ENCODE measurements at places on chromosomes 16 and 17.

GRCh38 chr16:84065536-84066132, 23.0 kb upstream of the SLC38A8 start:
- peak; percentile 48 for DNase-seq

- DNase-seq, result no peak
Observed at GRCh38 chr17:57898487-57899311, 48.9 kb upstream of the MRPS23 start.

GRCh38 chr17:61443475-61443882, 8.7 kb upstream of the TBX4 start:
- no peak for DNase-seq

GRCh38 chr16:30186444-30186781, 3.0 kb downstream of the CORO1A start:
- no peak for DNase-seq

- DNase-seq, result peak; percentile 15
Observed at GRCh38 chr17:15171167-15172047, 93.7 kb downstream of the PMP22 start.

GRCh38 chr17:79008666-79009387, 737 bp downstream of the CANT1 start:
- DNase-seq, result no peak

- DNase-seq, result no peak
Observed at GRCh38 chr16:80265624-80266306, 275.0 kb upstream of the DYNLRB2 start.

DNA sequence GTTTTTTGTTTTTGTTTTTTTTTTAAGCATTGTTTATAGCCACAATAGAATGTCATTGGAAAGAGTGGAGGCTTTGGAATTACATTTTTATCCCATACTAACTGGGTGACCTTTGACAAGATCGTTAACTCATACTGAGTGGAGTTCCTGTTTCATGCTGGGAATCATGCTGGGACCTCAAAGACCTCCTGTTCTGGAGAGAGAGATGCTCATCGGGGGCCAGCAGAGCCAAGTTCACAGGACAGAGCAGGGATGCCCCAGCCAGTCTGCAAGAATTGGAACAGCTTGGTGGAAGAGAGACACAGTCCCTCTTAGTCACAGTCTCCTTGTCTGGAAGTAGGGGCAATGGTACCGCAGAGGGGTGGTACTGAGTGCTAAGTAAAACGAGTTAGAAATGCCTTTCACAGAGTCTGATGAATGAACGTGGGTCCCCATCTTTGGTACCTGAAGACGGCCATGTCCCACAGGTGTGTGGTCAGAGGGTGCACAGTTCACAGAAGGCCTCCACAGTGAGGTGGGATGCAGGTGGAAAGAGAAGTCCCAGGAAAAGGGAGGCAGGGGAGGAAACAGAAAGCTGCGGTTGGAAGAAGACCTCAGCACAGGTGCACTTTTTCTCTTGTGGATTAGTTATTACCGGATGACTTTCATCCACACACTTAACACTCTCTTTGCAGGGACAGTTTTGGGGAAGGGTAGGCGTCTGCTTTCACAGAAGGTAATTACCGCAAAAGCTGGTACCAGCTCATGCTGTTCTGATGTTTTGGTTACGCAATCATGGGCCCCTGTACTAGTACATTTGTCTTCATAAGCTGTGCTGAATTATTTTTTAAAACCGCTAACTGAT, 147.8 kb downstream of the PRKCA start:
- no peak for DNase-seq

- no peak for DNase-seq
Observed at GRCh38 chr17:68849673-68850610, 105.2 kb downstream of the ABCA8 start.

DNA sequence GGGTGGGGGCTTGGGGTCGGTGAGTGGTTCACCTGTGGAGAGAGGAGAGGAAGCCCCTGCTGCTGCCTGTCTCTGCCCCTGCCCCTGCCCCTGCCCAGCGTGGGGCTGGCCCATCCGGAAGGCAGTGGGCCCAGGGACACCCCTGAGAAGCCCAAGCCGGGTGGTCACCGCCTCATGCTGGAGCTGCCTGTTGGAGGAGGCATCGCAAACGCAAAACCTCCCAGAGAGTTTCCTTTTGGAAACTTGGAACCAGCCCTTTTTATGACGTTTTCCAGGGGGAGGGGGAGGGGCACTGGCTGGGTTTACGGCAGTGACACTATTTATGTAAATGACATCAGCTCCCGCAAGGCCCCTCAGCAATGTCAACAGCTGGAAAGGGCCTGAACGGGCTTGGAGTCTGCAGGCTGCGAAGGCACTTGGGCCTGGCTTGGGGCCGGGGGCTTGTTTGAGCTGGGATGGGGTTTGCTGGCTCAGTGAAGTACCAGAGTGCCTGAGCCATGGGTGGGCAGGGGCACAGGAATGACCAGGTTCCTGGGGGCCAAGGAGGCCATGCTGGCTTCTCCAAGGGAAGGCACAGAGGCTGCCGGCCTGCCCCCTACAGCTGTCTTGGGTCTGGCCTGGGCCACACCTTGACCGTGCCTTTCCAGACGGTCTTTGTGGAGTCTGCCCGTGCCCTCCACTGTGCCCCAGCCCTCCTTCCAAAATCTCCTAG, 219.5 kb downstream of the NTN1 start:
- DNase-seq, result no peak
